ENCODE measurements at places on chromosomes 7 and 10. TPM values are rescaled to one million over a fixed set of nuclear protein-coding genes. Genes with fewer than 3 reads are reported as not detected.
A peak's percentile ranks its signal among the peaks of the same experiment; 100 is the strongest.

- H3K27ac ChIP-seq = peak overlapping the region; percentile 69
- H3K4me1 ChIP-seq = peaks cover 35% of the 10 kb centered on the region
- no peak overlapping the region for H3K4me3 ChIP-seq
Observed at GRCh38 chr10:114698271-114699061, 40.4 kb upstream of the ABLIM1 start.

- peaks cover 3% of the 10 kb centered on the region for H3K4me1 ChIP-seq
- H3K4me3 ChIP-seq = no peak overlapping the region
- no peaks in the 10 kb centered on the region for H3K36me3 ChIP-seq
- no peak for DNase-seq
- H3K27ac ChIP-seq = no peak overlapping the region
Observed at GRCh38 chr10:33793793-33794192, 459.3 kb upstream of the NRP1 start.

GRCh38 chr7:28790467-28790866 is 167.7 kb downstream of the TRIL start:
- H3K27ac ChIP-seq = no peak overlapping the region
- no peaks in the 10 kb centered on the region for H3K27me3 ChIP-seq
- no peak overlapping the region for H3K4me3 ChIP-seq

The OR9A2 gene
- total RNA-seq = not detected

The CCL24 gene
- total RNA-seq = not detected

GRCh38 chr10:3045471-3046209 is 21.7 kb upstream of the PFKP start:
- H3K36me3 ChIP-seq = no peaks in the 10 kb centered on the region
- peaks cover 55% of the 10 kb centered on the region for H3K4me1 ChIP-seq
- DNase-seq = peak; percentile 94
- no peaks in the 10 kb centered on the region for H3K27me3 ChIP-seq

DNA sequence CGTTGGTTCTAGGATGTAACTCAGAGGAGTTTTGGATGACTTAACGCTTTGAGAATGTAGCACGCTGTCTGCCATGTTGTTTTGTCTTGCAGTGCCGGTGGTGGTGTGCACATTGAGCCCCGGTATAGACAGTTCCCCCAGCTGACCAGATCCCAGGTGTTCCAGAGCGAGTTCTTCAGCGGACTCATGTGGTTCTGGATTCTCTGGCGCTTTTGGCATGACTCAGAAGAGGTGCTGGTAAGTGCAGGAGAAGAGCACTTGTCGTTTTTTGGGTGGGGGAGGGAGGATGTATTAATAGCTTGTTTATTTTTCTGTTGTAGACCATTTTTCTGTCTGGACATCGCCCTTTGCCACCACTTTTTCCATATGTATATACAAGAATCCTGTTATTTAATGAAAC is 6.3 kb downstream of the NDUFB2 start:
- H3K4me1 ChIP-seq = peaks cover 23% of the 10 kb centered on the region
- DNase-seq = no peak
- H3K27me3 ChIP-seq = no peaks in the 10 kb centered on the region
- no peak overlapping the region for H3K4me3 ChIP-seq
- peaks cover 5% of the 10 kb centered on the region for H3K36me3 ChIP-seq

GRCh38 chr7:17369691-17370426 is 71.4 kb downstream of the AHR start:
- H3K36me3 ChIP-seq = no peaks in the 10 kb centered on the region
- DNase-seq = no peak
- H3K27me3 ChIP-seq = no peaks in the 10 kb centered on the region
- peaks cover 75% of the 10 kb centered on the region for H3K4me1 ChIP-seq
- H3K4me3 ChIP-seq = no peak overlapping the region

GRCh38 chr7:151342102-151342646 is 562 bp downstream of the NUB1 start:
- no peaks in the 10 kb centered on the region for H3K27me3 ChIP-seq
- no peak for DNase-seq
- peaks cover 16% of the 10 kb centered on the region for H3K4me1 ChIP-seq
- H3K27ac ChIP-seq = peak overlapping the region; percentile 41
- H3K36me3 ChIP-seq = peaks cover 9% of the 10 kb centered on the region

GRCh38 chr10:25102147-25102822 is 72.5 kb upstream of the GPR158 start:
- no peak overlapping the region for H3K4me3 ChIP-seq
- H3K27ac ChIP-seq = no peak overlapping the region
- no peak for DNase-seq
- H3K27me3 ChIP-seq = peaks cover 35% of the 10 kb centered on the region

DNA sequence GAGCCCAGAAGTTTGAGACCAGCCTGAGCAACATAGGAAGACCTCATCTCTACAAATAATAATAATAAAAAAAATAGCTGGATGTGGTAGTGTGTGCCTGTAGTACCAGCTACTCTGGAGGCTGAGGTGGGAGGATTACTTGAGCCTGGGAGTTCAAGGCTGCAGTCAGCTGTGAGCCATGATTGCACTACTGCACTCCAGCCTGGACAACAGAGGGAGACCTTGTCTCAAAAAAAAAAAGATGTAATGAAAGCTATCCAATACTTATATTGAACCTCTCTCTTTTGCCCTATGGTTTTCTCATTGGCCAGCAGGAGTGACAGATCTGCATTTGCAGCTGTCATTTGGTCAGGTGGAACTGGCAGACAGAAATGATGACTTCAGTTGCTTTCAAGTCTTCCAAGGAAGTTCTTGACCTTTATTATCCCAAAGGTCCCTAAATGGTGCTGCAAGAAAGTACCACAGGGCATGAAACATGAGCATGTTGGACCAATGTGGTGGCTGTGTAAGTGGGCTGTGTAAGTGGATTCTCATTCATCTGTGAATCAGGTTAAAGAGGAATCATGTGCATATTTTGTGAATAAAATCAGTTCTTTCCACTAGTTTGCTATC is 99.4 kb downstream of the CALD1 start:
- H3K4me3 ChIP-seq = no peak overlapping the region
- H3K36me3 ChIP-seq = peaks cover 14% of the 10 kb centered on the region
- H3K27me3 ChIP-seq = no peaks in the 10 kb centered on the region

DNA sequence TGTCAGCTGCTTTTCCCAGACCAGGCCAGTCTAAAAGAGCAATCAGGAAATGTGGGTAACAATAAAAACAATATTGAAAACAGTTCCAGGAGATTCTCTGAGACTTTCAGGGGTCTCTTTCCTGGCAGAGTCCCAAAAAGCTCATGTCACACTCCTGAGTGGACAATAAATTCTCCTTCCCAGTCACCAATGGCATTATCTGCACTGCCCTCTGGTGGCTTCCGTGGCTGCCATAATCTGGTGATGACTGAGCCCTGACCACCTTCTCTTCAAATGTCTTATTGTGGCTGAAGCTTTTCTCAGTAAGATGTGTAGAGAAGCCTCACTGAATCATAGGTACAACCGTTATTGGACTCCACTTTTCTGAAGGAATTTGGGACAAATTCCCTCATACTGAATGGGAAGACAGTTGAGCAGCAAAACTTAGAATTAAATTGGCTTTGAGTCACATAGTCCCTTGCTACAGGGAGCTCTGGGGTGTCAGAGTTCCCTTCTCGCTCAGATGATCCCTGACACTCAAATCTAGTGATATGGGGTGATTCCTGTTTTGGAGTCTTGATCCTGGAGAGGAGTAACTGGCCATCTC is 24.4 kb upstream of the ASAH2 start:
- H3K27me3 ChIP-seq = peaks cover 48% of the 10 kb centered on the region
- DNase-seq = no peak
- H3K27ac ChIP-seq = no peak overlapping the region
- H3K36me3 ChIP-seq = peaks cover 2% of the 10 kb centered on the region
- no peak overlapping the region for H3K4me3 ChIP-seq

The OIT3 gene
- 0.17 TPM for total RNA-seq

DNA sequence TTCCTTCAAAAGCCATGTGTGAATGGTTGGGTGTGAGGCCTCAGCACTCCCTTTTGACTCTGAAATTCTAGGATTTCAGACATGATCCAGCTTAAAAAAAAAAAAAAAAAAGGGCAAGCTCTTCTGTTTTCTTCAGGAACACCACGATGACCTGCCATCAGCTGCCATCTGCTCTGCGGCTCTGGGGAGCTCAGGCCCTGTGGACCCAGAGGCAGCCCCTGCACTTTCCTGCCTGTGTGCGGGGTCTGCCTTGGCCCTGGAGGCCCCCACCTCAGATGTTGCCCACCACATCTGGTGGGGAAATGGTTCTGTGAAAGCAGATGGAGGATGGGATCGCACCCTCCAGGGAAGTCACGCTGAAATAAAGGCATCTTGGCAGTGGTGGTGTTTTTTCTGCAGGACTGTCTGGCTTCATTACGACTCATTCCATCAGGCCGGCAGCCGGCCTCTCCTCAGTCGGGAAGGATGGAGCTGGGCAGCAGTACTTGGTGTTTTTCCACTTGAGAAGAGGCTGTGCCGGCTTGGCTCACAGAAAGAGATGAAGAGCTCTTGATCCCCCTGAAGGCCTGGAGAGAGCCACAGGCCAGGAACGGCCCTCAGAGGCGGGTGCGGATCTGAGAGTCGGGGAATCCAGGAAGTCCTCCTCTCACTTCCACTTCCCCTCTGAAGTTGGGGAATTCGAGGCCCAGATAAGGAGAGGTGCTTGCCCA is 66.1 kb upstream of the AQP1 start:
- H3K4me3 ChIP-seq = no peak overlapping the region
- peaks cover 4% of the 10 kb centered on the region for H3K36me3 ChIP-seq
- no peak for DNase-seq
- H3K27me3 ChIP-seq = no peaks in the 10 kb centered on the region
- peak overlapping the region; percentile 71 for H3K27ac ChIP-seq

GRCh38 chr10:122853665-122854313 is 8.1 kb upstream of the CUZD1 start:
- H3K4me3 ChIP-seq = no peak overlapping the region
- H3K4me1 ChIP-seq = peaks cover 42% of the 10 kb centered on the region
- no peaks in the 10 kb centered on the region for H3K27me3 ChIP-seq

The WEE2 gene
- total RNA-seq = not detected
